Aorta (tissue), 5 donors: ENCODE measurements at places on chromosomes 6 and 20. TPM values are rescaled to one million over a fixed set of nuclear protein-coding genes. Genes with fewer than 3 reads are reported as not detected.

THBS2 gene
- polyA plus RNA-seq = 68.6 TPM

HRH3 gene
- not detected for polyA plus RNA-seq

MATN4 gene
- polyA plus RNA-seq = not detected

PKHD1 gene
- polyA plus RNA-seq = not detected

IMPG1 gene
- not detected for polyA plus RNA-seq

BNIP5 gene
- 2.3 TPM for polyA plus RNA-seq

SLC25A27 gene
- 0.50 TPM for polyA plus RNA-seq
